ENCODE measurements at places on chromosomes 6 and 20.

DNA sequence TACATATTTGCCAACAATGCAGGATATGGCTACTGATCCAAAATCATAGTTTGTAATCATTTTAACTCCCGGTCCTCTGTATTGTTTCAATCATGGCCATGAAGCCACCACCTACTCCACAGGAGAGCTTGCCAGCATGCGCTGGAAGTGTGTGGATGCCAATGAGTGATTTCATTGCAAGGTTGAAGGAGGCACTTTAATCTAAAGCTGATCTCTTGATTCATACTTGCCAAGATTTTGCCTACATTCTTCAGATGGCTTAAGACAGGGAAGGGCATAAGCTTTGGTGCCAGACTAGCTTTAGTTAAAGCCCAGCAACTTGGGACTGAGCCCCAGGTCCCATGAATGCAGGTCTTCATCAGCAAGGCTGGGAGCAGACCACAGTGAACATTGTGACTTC is 58.8 kb downstream of the TPD52L1 start:
- no peak for DNase-seq

- no peak for DNase-seq
These were observed 46.7 kb upstream of the ISM1 start for GRCh38 chr20:13174402-13174801.

GRCh38 chr20:32988008-32988407 is 16.2 kb downstream of the SUN5 start:
- no peak for DNase-seq

GRCh38 chr6:143185288-143185687 is 124.6 kb downstream of the AIG1 start:
- no peak for DNase-seq

DNA sequence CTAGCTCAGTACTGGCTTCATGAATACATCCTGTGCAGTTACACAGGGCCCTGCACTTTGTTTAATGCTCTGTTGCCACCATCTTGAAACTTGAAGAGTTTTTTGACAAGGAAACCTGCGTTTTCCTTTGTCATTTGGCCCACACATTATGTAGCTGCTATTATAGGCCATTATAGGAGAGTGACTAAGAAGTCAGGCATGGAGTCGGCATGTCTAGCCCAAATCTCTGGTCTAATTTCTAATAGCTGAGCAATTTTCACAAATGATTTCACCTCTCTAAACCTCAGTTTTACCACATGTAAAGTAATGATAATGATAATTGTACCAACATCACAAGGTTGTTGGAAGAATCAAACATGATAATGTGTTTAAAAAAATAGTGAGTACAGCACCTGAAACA is 67.1 kb upstream of the MYLIP start:
- no peak for DNase-seq

- DNase-seq, result no peak
These were observed 7.7 kb upstream of the SLC35A1 start for GRCh38 chr6:87465051-87465450.
